ENCODE measurements at places on chromosomes 6 and 20.

- DNase-seq = no peak
Observed at GRCh38 chr20:36926653-36927200, 24.8 kb downstream of the SAMHD1 start.

GRCh38 chr20:21394551-21394950 lies 2.8 kb downstream of the NKX2-4 start:
- no peak for DNase-seq

DNA sequence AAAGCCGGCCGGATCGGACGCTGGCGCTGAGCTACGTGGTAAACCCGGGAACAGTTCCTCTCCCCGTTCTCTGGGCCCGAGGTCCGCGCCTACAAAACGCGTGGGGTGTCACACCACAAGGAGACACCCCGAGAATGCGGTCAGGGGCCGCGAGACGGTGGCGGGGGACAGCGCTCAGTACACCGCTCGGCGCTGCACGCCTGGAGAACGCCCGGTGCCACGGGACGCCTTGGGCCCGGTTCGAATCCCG lies 670 bp downstream of the NCOA5 start:
- peak; percentile 72 for DNase-seq

DNA sequence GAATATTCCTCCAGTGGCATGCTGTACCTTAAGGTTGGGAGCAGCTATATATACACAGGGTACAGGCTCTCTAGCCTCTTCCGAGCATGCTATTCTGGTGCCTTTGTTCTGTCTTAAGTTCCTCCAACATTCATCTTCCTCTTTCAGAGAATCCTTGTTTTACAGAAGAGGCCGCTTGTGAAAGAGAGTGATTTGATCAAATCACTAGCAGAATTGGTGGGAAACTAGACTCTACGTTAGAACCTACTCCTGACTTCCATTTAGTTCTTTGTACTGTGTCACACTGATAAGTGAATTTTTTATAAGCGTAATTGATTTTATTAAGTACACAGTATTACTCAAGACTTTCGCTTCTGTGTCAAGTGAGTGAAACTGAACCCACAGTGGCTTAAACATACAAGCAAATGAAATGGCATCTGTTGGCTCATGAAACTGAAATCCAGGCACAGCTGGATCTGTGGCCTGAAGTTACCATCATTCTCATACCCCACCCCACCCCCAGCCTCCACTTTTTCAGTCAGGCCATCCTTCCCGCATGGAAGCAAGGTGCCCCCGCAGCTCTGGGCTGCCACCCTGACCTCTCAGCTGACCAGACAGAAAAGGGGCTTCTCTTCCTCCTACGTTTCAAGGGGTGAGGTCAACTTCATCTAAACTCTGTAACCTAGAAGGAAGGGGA lies 102.3 kb downstream of the RPP40 start:
- DNase-seq = no peak

DNA sequence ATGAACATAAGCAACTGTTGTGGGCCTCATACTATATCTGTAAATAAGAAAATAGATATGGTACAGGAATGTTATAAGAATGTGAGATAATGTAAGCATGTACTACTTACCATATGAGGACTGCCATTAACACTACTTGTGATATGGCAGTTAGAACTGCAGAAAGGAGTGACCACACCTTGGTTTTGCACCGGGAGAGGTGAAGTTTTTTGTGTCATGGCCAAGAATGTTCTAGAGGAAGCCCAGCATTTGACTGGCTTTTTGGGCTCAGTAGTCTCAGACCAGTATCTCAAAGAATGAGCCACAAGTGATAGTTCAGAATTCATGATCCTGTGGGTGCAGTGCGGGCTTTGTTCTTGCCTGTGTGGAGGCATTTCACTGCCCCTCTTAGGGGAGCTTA lies 123.5 kb downstream of the CLIC5 start:
- no peak for DNase-seq

DNA sequence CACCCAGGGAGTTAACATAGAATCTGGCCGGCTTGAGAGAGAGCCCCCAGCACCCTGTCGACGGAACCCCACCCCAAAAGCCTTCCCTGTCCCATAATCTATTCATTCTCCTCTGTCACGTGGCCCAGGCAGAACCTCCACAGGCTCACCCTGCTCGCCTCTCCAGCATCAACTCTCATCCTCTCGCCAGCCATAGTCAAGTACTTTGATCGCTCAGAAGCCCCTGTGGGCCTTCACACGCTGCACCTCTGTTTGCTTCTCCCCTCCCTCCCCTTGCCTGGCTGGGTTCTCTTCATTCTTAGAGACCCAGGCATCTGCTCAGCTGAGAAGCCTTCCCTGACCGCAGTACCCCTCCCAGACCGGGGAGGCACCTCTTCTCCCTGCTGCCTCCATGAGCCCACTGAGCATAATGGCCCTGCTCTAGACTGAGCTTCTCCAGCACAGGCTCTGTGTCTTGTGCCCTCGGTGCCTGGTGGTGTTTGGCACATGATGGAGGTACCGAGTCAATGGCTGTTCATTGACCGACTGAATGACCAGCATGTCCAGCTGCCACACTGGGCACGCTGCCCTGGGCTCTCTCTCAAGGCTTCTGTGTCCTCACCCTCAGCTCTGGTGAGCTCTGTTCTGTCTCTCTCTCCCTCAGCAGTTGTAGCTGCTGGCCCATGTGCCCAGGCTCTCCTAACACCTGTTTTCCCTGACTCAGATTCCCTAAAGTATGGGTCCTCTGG lies 33.7 kb downstream of the PKIG start:
- DNase-seq = no peak

DNA sequence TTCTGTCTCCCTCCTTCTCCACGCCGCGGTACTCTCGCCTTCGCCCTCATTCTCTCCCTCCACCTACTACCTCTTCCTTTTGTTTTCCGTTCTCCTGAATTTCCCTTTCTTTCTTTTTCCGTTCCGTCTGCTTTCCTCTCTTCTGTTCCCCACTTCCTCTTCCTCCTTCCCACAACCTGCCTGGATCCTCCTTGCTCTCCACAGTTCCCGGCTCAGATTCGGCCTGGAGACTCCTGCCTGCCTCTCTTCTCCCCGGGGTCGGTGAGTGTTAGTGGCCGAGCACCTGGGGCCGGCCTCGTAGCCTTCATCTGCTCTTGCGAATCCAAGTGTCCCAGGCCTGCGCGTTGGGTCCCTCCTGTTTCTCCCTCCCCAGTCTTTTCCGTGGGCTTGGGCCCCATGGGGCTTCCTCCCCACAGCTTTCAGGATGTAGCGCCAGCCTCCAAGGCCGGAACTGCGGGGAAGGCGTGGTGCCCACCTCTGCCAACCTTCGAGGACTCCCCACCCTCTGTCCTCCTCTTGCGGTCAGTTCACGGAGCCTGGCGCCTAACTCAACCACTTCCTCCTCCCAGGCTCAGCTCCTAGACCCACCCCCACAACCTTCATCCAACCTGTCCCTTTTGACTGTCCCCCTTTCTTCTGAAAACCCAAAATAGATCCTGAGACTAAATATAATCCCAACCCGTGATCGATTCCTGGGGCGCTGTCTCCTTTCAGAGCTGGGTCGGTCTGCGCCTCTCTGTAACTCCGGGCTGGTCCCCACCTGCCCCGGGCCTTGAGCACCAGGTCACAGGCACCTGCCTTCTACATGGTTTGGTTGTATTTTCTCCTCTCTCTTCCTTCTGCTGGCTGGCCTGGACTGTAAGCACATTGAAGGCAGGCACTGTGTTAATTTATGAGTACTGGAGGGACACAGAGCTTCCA lies 6.8 kb downstream of the NRN1 start:
- DNase-seq = no peak

GRCh38 chr6:152136449-152136825 lies 329.0 kb downstream of the ESR1 start:
- peak; percentile 84 for DNase-seq

DNA sequence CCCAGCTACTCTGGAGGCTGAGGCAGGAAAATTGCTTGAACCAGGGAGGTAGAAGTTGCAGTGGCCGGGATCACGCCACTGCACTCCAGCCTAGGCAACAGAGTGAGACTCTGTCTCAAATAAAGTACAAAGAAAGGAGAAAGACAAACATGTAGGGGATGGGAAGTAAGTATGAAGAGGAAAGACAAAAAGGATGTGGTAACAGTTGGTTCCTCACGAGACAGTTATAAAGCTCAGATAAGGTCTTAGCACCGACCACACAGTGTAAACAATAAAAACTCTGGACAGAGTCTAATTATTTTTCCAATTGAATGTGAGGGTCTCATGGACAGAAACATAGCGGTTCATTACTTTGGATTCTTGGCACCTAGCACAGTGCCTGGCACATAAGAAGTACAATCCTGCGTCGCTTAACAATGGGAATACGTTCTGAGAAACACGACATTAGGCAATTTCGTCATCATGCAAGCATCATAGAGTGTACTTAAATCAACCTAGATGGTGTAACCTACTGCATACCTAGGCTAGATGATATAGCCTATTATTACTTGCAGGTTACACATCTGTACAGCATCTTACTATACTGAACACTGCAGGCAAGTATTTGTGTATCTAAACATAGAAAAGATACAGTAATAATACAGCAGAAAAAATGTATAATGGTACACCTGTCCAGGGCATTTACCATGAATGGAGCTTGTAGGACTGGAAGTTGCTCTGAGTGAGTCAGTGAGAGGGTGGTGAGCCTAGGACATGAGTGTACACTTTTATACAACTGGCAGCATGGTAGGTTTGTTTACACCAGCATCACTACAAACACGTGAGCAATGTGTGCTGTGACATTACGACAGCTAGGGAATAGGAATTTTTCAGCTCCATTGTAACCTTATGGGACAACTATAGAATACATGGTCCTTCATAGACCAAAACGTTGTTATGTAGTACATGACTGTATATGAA lies 38.2 kb downstream of the MBOAT1 start:
- no peak for DNase-seq

GRCh38 chr20:55500130-55500529 lies 505.2 kb downstream of the CBLN4 start:
- DNase-seq = no peak

- no peak for DNase-seq
Observed at GRCh38 chr6:139175389-139175948, 40.6 kb downstream of the HECA start.

DNA sequence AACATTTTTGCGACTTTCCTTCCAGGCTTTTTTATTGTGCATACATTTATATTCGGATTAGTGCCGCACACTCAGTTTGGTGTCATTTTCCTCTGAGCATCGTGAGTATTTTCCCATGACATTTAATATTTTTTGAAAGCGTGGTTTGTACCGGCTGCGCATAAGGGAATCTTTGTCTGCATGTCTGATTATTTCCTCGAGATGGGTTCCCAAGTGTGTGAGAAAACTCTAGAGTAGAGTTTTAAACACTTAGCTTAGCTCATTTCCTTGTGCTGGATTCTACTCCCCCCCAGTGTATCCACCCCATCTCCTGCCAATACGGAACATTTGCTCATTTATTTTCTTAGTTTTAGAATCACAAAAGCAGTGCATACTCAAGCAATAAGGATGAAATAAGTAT lies 94.3 kb downstream of the CDC5L start:
- DNase-seq = no peak

- no peak for DNase-seq
Observed at GRCh38 chr6:53165293-53165692, 16.7 kb upstream of the GCM1 start.

GRCh38 chr20:47981222-47981621 lies 195.9 kb upstream of the SULF2 start:
- no peak for DNase-seq

DNA sequence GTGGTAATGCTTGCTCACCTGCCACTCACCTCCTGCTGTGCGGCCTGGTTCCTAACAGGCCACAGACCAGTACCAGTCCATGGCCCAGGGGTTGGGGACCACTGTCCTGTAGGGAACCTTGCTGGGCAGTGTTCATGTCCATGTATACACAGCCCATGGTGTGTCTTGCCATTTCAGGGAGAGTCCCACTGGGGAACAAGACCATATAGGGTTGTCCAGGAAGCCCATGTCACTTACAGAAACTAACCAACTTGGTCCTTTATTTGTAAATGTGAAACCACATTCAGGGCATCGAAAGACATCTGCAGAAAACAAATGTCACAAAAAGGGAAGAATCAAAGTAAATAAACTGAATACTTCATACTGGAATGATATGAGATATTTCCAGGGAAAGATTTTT lies 179.1 kb downstream of the NFATC2 start:
- DNase-seq = no peak

DNA sequence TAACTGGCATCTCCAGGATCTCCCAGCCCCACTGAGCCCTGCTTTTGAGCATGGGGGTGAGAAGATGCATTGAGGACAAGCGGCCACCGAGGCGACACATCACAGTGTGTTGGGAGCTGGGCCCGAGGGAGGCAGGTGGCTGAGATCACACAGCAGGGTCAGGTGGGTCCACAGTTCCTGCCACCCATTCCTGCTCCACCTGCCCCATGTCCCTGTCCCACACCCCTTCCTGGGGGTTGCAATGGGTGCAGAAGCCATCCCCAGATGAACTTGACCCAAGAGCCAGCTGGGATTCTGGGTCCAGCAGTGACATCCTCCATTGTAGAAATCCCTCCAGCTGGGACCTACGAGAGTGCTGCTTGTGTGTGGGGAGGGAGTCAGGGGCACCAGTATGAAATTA lies 1.0 kb downstream of the TGM2 start:
- DNase-seq = no peak

- DNase-seq = peak; percentile 77
Observed at GRCh38 chr6:157376706-157377230, 4.2 kb upstream of the ZDHHC14 start.

GRCh38 chr6:36666826-36667591 lies 11.5 kb upstream of the CDKN1A start:
- DNase-seq = peak; percentile 17
